Stimulated activated CD4-positive, alpha-beta T cell treated with anti-CD3 and anti-CD28 coated beads, TNF-alpha, amount 100 ng/mL, for 24 hours (primary cell): ENCODE measurements at places on chromosomes 11 and 22.

GRCh38 chr11:22920939-22921565, 60.8 kb upstream of the CCDC179 start:
- DNase-seq = no peak

DNA sequence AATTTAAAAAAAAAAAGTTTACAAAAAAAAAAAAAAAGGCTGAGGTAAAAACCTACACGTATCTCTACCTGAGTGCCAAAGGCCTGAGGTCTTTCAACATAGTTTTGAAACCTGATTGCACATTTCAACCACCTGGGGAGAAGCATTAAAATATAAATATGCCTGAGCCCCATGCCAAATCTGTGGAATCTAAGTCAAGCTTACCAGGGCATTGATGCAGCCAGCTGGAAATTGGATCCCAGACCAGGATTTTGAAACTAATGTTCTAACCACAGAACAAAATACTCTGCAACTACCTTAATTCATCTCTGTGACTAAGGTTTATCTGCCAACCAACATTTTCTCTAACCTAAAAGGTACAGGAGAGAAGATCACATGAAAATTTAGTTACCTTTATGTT, 38.8 kb upstream of the CHRNA10 start:
- DNase-seq = no peak

DNA sequence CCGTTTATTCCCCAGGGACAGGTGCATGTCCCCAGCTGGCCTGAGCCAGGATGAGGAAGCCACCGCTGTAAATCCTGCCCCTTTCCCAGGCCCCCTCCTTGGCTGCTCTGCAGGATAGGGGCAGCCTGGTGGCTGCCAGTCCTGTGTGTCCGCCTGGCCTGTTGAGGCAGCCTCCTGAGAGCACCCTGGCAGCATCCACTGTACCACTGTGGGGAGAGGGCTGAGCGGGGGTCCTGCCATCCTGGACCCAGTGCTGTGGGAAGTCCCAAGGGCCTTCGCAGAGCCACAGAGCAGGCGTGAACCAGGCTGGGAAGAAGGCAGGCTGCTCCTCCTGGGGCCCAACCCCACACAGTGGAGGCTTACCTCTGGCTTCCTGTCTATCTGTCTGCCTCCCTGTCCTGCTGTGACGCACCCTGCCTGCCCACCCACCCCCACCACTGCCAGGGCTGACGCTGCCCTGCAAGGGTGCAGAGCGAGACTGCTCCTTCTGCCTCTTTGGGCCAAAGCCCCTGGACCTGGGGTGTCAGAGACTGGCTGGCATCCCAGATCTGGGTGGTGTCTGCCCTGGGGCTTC, 8.4 kb downstream of the KCTD17 start:
- no peak for DNase-seq

DNA sequence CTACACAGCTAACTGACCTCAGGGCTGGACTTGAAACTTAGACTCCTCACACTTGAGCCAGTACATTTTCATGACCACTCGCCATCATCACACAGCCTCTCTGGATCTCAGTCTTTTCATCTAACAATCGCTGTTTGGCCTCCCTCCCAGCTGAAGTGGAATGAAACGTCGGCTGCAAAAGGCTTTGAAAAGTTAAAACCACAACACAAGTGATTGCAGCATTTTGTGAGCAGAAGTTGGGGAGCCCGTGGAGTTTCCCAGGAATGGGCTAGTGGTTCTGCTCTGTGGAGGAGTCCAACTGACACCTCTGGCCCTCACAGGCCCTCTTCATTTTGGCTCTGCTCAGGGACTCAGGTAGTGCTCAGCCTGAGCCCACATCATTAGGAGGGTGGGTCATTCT, 35.9 kb upstream of the TRIM29 start:
- DNase-seq = no peak

- DNase-seq = no peak
Measured at GRCh38 chr11:27203077-27203647, 159.9 kb downstream of the CCDC34 start.

GRCh38 chr11:828506-829175, 922 bp downstream of the CRACR2B start:
- DNase-seq = no peak

DNA sequence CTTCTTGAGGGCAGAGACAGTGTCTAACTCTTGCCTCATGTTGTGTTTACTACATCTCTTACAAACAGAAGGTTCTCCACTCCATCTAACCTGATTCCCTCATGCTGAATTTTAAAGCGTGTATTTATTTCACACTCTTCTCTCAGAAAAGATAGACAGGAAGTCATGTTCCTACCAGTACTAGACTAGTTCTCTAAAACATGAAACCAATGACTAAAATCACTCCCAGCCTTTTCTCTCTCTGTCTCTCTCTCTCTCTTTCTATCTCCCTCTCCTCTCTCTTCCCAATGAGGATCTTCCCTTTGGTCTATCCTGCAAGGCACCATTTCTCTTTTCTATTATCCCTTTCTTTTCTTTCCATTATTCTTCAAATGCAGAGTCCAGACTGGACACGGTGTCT, 391.9 kb upstream of the CADM1 start:
- DNase-seq = no peak

DNA sequence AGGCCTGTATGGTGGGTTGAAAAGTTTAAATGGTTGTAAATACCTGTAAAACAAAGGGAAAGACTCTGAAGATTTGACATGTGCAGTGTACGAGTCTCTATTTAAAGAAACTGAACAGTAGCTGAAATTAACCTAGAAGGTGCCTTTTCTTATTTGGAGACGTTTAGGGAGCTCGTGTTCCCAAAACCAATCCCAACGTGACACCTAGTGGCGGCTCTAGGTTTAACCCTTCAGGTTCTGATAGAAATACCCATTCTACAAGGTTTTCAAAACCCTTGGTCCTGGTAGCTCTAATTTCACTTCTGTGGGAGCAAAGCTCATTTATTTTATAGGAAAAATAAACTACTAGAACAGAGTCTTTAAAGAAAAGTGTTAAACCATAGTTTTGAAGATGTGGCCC, 258.3 kb downstream of the LRRC4C start:
- DNase-seq = peak; percentile 2

DNA sequence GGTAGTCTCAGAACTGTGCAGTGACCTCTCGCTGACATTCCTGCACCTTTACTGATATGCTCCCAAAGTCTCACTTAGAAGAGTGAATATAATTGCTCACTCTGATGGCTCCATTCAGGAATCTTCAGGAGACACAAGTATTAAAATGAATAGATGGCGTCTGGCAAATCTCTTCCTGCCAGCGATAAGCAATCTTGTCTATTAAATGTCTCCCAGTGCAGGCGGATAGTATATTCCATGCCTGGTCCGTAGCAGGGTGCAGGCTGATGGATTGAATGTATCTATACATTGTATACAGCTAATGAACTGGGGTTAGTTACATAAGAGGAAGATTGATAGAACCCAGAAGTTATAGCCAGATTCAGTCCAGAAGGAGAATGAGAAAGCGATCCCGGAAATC, 575.3 kb downstream of the NTM start:
- DNase-seq = no peak

DNA sequence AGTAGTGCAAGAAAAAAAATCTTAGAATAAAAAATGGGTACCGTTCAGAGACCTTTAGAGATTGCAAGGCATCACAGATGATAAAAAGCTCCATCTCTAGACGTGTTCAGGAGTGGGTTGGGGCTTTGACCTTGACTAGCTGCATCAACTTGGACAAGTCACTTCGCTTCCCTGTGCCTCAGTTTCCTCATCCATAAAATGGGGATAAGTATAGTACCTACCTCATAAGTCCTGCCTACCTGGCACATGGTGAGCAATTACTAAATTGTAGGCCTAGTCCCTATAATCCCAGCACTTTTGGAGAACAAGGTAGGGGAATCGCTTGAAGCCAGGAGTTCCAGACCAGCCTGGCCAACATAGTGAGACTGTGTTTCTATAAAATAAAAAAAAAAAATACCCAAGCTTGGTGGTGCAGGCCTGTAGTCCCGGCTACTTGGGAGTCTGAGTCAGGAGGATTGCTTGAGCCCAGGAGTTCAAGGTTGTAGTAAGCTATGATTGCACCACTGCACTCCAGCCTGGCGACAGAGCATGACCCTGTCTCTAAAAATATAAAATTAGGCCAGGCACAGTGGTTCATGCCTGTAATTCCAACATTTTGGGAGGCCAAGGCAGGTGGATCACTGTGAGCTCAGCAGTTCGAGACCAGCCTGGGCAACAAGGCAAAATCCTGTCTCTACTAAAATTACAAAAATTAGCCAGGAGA, 6.0 kb upstream of the F2 start:
- DNase-seq = no peak

DNA sequence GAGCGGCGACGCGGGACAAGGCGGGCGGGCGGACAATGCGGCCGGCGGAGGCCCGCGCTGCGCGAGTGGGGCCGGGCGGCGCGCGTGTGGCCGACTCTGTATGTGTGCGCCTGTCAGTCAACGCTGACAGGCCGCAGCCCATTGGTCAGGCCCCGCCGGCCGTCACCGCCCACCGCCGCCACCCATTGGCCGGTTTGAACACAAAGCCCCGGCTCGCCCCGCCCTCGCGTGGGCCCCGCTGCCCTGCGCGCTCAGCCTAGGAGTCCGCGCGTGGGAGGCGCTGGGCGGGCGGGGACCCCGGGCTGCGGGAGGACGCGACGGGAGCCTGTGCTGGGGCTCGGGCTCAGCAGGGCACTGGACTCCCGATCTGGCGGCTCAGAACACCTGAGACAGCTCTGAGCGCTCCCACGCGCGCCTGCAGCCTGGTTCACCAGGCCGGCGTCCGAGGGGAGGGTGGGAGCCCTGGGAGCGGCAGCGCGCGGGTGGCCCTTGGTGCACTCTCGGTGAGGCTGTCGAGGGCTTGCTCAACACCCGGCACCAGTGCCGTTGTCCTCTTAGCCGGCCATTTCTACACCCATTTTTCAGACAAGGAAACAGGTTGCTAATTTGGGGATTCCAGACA, at the start of gene SUN2:
TSS of gene SUN2 (minus strand) at position 88 of the 622 bp plus-strand sequence. CDS start 3,370 bp downstream, outside the sequence.
- peak; percentile 87 for DNase-seq

DNA sequence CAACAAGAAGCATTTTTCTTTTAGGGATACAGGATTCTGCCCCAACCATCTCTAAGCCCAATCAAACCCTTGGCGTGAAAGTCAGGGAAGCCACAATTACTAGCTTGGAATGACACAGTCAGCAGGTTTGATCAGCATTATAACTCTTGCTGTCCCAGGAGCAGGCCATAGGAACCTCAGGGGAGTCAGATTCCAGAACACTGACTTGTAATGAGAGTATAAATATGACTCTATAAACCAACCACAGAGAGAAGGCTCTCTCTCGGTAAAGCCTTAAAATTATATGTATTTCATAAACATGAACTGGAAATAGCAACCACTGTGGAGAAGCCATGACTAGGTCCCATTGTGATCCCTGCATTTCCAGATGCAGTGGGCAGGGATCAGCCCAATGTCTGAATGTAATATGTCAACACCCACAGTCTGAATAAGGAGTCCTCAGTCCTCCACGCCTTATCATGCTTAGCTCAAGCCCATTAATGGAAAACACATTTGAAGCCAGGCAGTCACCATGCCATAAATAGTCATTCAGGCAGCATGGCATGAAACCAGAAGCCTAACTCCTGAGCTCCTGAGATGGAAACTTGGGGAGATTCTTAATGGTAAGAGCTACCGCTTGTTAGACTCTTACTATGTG, 99.1 kb upstream of the MTNR1B start:
- DNase-seq = no peak

- no peak for DNase-seq
Measured at GRCh38 chr11:36774603-36775002, 176.6 kb upstream of the RAG2 start.

DNA sequence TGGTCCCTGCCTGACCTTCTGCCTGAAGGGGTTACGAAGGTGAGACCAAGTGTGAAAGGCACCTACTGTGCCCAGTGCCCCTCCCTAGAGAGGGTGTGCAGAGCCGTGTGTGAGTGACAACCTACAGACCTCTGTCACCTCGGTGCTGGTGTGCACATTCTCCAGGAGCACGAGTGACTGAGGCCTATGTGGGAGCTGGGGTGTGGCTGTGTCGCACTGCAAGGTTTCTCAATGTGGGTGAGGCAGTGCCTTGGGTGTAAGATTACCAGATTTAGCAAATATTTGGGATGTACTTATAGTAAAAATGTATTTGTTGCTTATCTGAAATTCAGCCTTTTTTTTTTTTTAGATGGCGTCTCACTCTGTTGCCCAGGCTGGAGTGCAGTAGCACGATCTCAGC, 5.6 kb downstream of the STARD10 start:
- no peak for DNase-seq

DNA sequence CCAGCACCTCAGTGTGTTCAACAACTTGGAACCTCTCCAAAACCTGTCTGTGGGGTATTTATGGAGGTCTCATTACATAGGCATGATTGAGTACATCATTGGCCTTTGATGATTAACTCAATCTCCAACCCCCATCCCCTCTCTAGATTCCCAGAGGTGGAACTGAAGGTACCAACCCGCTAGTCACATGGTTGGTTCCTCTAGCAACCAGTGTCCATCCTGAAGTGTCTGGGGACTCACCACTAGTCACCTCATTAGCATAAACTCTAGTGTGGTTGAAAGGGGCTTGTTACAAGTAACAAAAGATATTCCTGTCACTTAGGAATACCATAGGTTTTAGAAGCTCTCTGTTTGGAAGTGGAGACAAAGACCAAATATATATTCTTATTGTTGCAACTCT, 40.3 kb downstream of the SIK2 start:
- DNase-seq = no peak

DNA sequence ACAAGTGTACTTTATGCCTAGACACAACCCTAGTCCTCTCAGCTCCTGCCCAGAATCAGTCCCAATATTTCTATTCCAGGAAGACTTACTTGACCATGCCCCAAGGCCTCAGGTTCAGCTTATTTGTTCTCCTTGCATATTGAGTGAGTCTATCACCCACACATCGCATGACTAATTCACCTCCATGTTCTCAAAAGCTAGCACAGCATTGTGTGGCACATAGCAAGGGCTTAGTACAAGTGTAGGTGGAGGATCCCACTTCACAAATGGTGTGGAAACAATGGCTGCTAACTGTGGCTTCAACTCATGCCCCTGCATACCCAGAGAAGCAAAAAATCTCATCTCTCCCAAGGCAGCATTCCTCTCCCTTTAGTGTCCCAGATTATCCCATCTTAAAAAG, 602.6 kb upstream of the API5 start:
- DNase-seq = no peak

DNA sequence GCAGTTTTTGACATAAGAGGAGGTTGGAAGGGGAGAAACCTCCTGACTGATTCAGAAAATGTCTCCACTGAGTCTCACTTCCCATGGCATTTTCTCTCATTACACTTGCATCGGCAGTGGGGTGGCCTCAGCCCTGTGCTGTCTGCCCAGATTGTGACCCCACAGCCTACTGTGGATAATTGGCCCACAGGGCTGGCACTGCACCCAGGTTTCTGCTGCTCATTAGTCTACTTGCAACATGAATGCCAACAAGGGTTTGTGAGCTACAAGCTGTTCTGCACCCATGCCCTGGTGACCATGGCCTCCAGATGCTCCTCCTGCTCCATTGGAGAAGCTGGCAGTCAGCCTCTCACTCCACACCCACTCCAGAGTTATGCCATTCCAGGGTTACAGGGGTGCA, 296.0 kb downstream of the CTTN start:
- no peak for DNase-seq

GRCh38 chr22:19820880-19821522, 33.7 kb downstream of the GNB1L start:
- DNase-seq = no peak
